GDM1 (cell line): ENCODE measurements at places on chromosomes 3 and 15.

GRCh38 chr15:83358972-83359564 is 74.6 kb upstream of the BNC1 start:
- no peak for DNase-seq

- no peak for DNase-seq
Observed at GRCh38 chr3:129413687-129414506, 14.5 kb downstream of the EFCAB12 start.

DNA sequence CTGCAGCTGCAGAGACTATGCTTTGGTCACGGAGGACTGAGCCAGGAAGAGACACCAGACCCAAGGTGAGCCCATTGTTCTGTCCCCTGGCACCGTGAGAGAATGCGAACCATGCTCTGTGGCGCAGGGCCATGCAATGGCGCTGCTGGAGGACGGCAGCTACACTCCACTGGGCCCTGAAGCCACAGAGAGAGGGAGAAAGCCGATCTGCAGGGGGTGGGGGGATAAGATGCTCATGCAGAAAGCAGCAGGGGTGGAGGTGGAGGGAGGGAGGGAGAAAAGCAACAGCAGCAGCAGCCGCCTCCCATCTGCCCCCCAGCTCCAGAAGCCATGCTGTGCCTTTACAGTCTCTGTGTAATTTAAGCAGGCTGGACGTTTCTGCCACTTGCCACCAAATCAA is 5.3 kb downstream of the BDH1 start:
- DNase-seq: no peak

DNA sequence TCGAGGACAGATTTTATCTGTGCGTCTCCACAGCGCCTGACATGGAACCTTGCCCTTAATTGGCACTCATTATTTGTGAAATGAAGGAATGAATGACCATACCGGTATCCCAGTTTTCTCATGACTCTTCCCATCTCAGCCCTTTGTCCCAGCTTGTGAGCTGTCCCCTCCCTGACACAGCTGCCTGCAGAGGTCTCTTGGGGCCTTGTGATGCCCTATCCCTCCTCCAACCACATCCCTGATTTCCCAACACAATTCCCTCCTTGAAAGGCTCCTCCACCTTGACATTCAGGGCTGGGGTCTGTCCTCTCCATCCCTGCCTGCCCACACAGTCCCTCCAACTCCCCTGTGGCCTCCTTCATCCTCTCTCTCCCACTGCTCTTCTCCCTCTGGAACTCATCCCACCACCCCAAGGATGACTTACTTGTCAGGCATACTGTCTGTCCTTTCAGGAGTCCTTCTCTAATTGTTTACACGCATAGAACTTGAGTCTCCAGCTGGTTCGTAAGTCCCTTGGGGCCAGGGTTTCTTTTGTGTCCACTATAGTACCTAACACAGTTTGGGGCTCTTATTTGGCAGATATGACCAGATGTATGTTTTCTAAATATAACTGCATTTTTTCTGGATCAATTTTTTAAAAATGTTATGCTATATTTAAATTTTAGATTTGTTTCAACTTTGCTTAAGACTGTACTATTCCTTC is 35.6 kb upstream of the FILIP1L start:
- no peak for DNase-seq

DNA sequence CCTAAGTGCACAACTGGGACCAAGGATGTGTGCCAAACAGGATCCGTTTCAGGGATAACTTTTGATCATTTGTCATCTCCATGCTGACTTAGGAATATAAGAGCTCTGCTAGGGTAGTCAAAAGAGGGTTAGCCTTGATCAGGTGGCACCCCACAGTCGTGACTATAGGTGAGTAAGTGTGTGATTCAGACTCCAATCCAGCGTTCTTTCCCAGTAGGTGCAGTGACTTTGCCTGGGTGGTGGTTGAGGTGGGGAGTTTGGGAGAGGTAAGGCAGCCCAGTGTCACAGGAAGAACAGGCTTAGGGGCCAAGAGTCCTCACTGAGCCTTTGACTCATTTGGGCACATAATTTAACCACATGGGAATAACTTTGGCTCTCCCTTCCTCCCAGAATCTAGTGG is 51.0 kb downstream of the CHDH start:
- no peak for DNase-seq

DNA sequence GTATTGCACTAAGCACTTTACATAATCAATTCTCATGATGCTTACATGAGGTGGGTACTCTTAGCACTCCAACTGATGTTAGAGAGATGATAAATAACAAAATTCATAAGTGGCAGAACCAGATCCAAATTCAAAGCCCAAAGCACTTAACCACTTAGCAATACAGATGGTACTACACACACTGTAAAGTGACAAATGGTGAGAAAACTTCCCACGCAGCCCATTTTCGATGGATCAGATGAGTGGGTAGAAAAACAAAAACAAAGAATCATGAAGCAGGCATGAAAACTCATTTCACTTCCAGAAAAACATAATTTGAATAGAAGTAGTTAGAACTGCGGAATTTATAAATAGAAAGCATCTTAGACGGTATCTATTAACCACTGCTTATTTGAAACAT is 66.2 kb downstream of the FRMD4B start:
- DNase-seq: no peak

- DNase-seq: no peak
Observed at GRCh38 chr15:48466820-48467219, 135.6 kb downstream of the DUT start.

DNA sequence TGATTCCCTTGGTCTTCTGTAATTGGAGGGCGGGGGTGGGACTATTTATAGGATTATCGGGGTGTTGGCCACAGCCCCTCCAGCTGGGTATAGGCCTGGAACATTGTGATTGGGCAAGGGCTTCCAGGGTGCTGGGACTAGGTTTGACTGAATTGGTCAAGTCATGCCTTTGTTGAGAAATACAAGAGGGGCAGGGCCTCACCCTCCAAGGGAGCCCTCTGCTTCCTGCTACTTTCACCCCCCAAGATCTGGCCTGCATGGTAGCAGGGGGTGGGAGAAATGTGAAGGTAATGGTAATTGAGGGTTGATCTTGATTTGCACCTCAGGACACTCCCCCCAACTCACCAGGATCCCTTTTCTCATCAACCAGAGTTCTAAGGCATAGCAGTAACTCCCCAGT is 25.2 kb downstream of the TRIM71 start:
- no peak for DNase-seq

GRCh38 chr3:122681284-122681973 is 790 bp downstream of the PARP14 start:
- no peak for DNase-seq
